ENCODE measurements at places on chromosomes 12 and 14.
A peak's percentile ranks its signal among the peaks of the same experiment; 100 is the strongest.

DNA sequence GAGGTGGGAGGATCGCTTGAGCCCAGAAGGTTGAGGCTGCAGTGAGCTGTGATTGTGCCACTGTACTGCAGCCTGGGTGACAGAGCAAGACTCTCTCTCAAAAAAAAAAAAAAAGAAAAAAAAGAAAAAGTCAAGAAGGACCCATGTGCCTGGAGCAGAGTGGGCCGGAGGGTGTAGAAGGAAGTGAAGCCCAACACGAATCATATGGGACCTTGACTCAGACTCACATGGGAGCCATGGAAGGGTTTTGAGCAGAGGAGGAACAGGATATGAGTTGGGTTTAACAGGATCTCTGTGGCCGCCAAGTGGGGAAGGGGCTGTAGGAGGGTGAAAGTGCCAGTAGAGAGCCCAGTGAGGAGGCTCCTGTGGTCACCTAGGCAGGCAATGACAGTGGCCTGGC is 165.4 kb downstream of the PHETA1 start:
- no peak for DNase-seq

- no peak for DNase-seq
Measured at GRCh38 chr14:52692248-52692962, 3.0 kb downstream of the ERO1A start.

DNA sequence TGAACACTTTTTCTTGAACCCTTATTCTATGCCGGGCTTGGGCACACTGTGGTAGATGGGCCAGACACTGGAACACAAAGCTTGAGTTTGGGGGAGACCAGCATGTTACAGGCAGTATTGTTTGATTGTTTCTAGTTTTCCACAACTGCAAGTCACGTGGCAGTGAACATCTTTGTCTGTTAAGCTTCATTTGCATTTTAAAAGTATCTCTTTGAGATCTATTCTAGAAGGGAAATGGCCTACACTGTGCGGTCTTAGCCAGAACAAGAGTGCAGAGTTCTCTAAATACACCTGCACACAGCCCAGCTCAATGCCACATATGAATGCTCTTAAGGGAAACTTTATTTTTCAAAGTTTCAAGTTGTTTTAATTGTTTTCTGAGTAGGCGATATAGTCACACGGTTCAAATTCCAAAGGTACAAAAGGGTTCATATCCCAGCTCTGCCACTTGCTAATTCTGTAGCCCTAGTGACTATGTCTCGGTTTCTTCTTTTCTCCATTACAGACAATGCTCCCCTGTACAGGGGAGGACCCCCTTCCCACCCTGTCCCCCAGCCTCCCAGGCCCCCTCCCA is 24.9 kb downstream of the RIN3 start:
- no peak for DNase-seq

DNA sequence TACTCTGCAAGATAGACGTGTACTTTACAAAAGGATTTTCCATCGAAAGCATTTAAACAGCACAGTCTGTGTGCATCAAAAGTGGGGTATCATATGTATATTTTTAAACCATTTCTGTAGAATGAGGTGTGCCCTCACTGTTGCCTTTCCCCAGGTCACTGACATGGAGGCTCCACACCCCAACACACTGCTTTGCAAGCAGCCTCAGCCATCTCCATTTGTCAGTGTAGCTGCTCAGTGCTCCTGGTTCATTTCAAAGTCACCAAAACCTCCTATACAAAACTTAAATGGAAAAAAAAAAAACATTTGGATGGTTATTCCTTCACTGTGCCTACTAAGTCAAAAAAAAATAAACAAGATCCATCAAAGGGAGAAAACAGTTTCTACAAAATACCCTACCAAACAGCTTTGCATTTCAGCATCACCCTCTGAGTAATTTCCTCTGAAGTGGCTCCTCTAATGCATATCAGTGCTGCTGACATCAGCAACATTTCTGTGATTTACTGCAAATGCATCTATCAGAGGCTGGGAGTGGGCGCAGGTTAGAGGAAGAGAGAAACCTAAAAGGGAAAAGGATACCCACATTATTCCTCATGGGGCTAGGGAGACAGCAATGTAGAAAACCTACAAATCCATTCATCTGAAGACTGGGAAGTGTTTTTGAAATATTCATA is 46.0 kb downstream of the KCNK10 start:
- DNase-seq = peak; percentile 36

DNA sequence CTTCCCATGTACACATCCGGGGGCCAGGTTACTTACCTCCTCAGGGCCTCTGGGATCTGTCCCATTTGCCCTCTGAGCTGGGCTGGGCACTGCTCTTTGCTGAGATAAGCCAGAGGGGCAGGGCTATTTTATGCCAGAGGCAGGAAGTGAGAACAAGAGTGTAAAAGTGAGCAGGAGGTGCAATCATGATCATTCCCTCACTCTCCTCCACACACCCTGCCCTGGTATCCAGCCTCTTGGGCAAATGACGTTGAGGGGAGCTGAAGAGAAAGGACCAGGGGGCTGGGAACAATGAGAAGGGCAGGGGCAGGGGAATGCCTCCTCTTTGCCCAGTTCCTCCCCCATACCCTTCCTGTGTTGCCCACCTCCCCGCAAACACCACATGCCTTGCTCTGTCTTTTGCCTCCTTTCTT is 4.2 kb downstream of the LPAR5 start:
- no peak for DNase-seq

- DNase-seq = peak; percentile 90
Measured at GRCh38 chr12:50283229-50283923, at the start of gene LIMA1. Gene LIMA1 (minus strand): TSS chr12:50283520. CDS start chr12:50248751, 34,769 bp downstream.

GRCh38 chr12:121838126-121838525 is 20.5 kb downstream of the HPD start:
- no peak for DNase-seq

- no peak for DNase-seq
Measured at GRCh38 chr12:25397001-25397400, 146.3 kb upstream of the KRAS start.

- no peak for DNase-seq
Measured at GRCh38 chr12:6774499-6775062, 2.3 kb downstream of the LAG3 start.

GRCh38 chr14:70525691-70526090 is 9.1 kb downstream of the ADAM20 start:
- no peak for DNase-seq

GRCh38 chr12:82867762-82868500 is 181.2 kb downstream of the TMTC2 start:
- DNase-seq = no peak

DNA sequence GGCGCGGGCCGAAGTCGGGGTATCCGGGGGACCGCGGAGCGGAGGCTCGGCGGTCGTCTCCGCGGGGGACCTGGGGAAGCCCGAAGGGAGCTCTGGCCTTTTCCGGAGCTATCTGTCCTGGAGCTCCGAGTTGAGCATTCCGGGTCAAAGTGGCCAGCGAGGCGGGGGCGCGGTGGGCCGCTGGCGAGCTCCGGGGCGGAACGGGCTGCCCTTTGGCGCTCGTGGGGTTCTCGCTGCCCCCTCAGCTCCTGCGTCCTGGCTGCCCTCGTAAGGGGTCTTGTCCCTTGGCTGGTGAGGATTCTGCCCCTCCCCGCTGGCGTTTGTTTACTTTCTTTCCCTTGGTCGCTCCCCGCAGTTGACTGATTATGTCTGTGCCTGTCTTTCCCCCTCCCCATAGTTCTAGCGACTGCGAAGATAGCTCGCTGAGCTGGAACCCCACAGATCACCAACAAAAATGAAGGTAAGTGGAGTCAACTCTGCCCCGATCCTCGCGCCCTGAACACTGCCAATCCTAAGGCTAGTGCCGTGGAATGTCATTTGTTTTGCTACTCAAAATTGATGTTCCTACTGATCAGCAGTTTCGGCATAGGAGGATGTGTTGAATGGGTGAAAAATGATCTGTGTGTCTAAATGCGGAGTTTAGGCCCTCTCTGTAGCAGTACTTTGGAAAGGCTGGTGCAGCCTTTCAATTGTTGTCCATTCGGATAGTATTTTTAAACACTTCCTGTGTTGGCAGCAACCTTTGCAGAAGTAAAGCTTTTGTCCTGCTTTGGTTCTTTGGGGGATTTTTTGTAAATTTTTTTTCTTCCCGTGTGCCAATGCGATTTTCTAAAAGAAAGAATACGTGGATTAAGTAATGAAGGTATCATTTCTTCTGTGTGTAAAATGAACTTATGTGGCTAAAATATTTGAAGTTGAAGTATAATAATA is 1.3 kb downstream of the ARID4A start:
- no peak for DNase-seq

DNA sequence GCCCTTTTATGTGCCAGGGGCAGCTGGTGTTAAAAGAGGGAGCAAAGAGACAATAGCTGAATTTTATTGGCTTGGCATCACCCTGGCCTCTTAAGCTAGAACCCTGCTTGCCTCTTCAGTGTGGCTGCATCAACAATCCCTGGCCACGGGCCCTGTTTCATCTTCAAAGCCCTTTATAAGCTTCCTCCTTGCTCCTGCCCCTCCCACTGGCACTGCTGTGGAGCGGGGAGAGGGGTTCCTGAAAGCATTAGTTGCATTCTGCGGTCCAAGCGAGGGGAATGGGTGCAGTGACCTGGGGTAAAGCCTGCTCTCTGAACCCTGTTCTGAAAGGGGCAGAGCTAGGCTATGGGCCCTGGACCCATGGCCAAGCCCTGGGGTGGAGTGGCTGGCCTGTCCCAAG is 220 bp upstream of the KRT83 start:
- DNase-seq = no peak

- DNase-seq = no peak
Measured at GRCh38 chr12:96401076-96401871, 1.0 kb upstream of the CDK17 start.

DNA sequence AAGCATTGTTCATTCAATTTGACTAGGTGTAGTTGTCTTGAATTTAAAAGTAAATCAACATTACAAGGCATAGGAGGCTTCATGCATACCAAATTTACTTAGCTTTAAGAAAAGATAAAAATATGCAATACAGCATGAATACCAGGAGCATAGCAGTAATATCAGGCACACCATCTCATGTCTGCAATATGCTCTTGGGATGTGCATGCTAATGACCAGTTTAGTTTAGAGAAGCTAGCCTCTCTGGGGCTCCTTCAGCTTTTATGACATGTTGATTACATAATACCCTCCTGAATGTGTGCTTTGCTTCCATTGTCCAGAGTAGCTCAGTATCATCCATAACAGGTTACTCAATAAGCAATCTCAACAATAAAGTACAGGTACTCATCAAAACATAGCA is 497.2 kb downstream of the FLRT2 start:
- no peak for DNase-seq

GRCh38 chr14:97554597-97554996 is 757.4 kb downstream of the VRK1 start:
- no peak for DNase-seq

DNA sequence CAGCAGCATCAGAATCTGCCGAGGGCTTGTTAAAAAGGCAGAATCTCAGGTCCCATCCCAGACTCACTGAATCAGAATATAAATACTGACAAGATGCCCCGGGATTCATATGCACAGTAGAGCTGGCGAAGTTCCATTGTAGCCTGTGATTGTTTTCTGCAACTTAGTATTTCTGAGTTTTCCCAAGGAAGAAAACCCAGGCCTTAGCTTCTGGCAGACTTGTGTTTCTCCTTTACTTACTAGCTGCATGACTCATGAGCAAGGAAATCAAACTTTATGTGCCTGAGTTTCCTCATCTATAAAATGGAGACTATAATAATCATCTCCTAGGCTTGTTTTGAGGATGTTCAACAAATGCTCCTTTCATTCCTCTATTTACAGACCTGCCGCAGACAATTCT is 278.5 kb upstream of the PLEKHG7 start:
- no peak for DNase-seq

DNA sequence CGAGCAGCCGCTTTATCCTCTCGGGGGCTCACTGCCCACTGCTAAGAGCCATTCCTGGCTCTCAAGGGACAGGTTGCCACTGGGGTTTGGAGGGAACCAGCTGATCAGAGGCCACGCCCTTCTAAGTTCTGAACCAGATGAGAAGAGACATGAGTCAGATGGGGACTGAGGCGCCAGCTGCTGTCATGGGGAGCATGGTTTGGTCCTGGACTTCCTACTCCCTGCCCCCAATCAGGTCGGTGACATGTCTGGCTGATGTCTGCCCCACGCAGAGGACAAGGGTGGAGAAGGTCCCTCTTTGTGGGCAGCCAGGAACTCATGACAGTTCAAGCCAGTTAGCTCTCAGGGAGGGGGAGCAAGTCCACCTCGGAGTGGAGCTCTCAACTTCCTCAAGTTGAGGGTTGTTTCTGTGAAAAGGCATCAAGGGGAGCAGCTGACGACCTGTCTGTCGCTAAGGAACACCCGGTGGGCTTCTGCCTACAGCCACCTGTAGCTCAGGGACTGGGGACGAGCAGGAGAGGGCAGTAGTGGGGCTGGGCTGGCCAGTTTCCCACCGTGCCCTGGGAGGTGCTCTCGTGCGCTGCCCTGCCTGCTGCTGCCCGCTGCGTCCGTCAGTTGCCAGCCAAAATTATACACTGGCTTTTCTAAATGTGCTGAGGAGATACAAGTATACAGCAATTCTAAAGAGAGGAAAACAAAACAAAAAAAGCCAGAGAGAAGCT is 20.5 kb downstream of the PSMC1 start:
- DNase-seq = no peak

GRCh38 chr12:111222523-111222922 is 146.4 kb downstream of the PHETA1 start:
- no peak for DNase-seq

GRCh38 chr12:55935738-55936151 is 4.8 kb downstream of the DGKA start:
- no peak for DNase-seq

DNA sequence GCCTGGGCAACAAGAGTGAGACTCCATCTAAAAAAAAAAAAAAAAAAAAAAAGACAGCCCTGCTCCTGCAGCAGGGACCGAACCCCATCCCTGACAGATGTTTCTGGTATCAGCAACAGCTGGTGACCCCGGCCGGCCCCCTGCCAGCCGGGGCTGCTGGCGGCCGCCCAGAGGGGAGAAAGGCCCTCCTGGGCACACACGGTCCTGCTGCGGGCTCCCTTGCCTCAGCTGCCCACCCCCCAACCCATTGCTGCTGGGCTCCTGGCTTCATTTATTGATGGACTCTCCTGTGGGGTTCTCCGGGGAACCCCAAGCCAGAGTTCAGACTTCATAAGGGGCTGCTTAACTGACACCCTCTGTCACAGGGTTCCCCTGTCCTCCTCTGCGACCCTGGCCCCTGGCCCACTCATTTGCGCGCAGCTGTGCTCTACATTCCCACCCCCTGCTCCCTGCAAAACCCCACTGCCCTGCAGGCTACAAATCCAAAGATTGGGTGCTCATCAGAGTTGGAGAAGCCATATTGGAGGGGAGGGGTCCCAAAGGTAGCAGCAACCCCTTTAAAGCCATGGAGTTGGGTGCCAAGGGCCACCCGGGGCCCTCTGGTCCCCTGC is 103.6 kb upstream of the RTL1 start:
- DNase-seq = no peak

- no peak for DNase-seq
Measured at GRCh38 chr14:73245480-73246325, 8.4 kb downstream of the PAPLN start.

DNA sequence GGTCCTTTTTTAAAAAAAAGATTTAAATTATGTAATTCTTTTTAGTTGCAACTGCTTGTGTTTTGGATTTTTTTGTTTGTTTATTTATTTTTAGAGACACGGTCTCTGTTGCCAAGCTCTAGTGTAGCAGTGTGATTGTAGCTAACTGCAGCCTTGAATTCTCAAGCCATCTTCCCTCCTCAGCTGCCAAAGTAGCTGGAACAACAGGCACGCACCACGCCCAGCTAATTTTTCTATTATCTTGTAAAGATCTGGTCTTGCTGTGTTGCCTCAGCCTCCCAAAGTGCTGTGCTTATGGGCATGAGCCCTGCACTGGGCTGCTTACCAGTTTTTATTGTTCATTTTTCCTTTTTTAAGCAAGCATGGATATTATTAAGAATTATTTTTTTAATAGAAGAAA is 10.6 kb upstream of the ART4 start:
- no peak for DNase-seq
